ENCODE measurements at places on chromosomes 3 and 15.

DNA sequence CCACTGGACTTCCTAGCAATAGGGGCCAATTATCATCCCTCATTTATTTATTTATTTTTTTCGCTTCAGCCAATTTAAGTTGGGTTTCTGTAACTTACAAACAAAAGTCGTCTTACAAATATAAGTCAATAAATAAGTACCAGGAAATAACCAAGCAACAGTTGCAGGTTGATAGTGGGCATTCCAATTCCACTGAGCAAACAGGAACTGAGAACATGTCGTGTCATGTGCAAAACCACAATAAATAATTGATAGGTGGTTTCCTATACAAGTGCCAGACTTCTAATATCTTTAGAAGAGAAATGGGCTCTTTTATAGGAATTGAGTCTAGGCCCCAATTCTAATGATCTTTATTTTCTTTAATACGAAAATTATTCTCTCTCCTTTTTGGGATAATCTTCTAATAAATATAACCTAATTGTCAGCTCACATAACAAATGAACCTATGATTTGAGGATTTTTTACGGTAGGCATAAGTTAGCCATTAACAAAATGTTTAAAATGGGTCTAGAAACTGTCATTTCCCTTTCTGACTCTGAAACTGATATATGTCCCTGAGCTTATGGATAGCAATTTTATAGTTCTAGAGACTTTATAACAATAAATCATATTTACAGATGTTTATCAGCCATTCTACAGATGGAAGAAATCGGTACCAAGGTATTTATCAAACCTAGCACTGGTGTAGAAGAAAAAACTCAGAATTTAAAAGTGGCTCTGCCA, 571.8 kb downstream of the FOXP1 start:
- DNase-seq: no peak

- peak; percentile 78 for DNase-seq
These were observed 34.5 kb downstream of the GPR171 start for GRCh38 chr3:151168269-151169094.

GRCh38 chr3:188562144-188562543, 408.2 kb downstream of the LPP start:
- DNase-seq: no peak

GRCh38 chr15:89126009-89126408, 37.8 kb downstream of the ABHD2 start:
- no peak for DNase-seq

- DNase-seq: no peak
These were observed 52.2 kb downstream of the AQP9 start for GRCh38 chr15:58190419-58190818.

GRCh38 chr3:14475621-14476020, 64.5 kb downstream of the GRIP2 start:
- DNase-seq: no peak

GRCh38 chr15:82132096-82132495, 86.3 kb upstream of the MEX3B start:
- DNase-seq: no peak

DNA sequence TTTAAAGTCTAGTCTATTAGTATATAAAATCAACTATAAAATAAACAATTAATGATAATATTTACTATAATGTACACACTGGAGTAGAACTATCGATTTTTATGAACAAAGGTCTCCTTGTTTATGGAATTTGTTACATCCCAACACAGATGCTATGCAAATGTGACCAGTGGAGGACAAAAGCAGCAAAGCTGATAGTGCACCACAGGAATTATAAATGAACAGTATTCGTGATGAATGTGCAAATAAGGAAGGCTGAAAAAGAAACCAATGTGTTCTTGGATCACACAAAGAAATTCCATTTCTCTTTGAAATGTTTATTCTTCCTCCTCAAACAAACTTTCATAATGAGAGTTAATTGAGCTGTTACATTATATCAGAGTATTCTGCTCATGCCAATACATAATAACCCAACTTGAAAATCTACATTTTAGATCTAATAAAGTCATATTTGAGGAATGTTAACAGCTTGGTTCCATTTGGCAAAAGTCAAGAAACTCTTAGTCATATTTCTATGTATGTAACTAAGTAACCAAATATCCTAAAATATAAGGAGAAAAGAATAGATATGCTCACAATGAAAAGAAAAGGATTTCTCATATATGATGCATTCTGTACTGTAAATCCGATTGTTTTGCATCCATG, 79.3 kb downstream of the NEK10 start:
- DNase-seq: no peak

- no peak for DNase-seq
These were observed 627 bp downstream of the NT5DC2 start for GRCh38 chr3:52532838-52533622.

DNA sequence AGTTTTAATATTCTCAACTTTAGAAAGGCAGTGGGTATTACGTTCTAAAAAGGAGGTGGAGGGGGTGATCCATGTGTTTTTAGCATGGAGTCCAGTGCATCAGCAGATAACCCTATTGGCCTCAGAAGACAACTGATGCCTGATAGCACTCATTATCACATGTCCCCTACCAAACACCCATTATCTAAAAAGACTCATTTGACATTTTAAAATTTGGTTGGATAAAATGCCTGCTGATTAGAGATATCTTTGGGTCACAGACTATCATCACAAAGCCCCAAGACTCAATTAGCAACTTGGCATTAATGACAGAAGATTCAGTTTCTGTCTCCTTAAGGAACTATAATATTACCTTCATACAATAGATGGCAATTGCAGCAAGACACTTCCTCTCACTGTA, 589.3 kb downstream of the RBMS3 start:
- DNase-seq: no peak

DNA sequence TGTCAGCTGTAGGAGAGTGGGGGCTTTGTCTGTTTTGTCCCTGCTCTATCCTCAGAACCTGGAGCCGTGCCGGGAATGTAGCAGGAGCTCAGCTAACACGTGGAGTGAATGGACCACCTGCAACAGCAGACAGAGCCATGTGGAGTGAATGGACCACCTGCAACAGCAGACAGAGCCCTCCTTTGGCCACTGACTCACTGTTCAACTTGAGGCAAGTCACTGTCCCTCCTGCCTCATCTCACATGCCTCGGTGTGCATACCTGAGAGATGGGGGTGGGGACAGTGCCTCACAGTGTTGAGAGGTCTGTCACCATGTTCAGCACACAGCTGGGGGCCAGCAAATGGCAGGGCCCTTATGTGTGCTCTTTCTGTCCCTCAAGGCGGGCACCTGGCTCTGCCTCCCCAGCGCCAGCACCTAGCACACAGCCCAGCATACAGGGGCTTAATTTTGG, 27.9 kb downstream of the FEM1B start:
- no peak for DNase-seq

GRCh38 chr3:14876921-14877333, 58.2 kb downstream of the FGD5 start:
- DNase-seq: no peak

DNA sequence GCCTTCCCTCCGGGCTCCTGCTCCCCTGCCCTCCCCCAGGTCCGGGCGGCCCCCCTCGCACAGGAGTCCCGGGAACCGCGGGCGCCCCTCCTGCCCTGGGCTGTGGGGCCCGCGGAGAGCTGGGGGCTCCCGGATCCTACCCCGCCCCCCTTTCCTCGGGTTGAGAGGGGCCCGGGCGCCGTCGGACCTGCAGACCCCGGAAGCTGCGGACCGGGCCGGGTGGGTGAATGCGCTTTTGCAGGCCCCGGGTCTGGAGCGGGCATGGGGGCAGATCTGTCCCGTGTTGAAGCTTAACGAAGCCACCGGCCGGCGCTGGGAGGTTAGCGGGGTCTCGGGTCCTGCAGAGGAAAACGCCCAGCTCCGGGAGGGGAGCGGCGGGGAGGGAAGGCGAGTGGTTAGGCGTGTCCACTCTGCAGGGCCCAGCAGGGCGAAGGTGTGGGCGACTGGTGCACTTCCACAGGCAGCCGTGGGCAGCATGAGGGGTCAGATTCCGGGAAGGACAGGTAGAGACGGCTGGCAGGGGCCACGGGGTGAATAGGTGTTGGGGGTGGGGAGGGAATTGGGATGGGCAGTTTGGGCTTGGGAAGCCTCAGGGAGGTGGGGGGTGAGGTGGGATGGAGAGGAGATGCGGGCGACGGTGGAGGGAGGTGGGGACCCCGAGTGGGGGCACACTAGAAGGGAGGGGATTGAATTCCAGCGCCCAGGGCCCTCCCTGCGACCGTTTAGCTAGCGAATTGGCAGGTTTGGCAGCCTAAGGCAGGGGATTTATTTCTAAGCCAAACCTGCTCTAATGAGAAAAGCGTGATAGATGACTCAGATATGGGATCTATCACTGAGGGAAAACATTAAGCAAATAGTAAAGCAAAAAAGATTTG, 635 bp downstream of the CD276 start:
- no peak for DNase-seq

- no peak for DNase-seq
These were observed 264.3 kb downstream of the LRTM1 start for GRCh38 chr3:54663501-54664011.

- no peak for DNase-seq
These were observed 92.7 kb downstream of the UACA start for GRCh38 chr15:70670680-70671079.

DNA sequence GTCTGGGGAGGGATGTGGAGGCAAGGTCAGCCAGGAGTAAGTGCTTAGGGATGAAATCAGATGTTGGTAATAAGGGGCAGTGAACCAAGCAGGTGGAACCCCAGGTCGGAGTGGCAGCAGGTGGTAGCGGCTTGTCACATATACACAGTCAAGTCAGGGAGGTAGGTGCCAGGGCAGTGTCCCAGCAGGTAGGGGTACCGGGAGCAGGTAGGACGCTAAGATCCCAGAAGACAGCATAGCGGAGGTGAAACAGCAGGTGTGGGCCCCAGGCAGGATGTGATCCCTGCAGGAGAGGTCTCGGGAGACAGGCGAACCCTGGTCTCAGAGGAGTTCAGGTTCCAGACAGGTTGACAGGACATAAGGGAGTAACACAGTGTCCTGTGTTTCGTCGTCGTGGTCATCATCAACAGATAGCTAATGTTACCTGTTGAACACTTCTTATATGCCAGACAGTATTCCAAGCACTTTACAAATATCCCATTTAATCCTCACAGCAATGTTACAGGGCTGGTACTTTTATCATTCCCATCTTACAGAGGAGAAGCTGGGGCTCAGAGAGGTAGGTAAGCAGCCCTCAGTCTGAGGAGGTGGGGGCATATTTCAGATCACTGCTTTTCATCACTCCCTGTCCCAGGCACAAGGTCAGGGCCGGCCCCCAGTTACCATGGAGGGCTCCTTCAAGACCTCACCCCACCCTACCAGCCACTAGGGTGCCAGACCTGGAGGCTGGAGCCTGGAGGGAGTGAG, 241.6 kb downstream of the UACA start:
- no peak for DNase-seq

DNA sequence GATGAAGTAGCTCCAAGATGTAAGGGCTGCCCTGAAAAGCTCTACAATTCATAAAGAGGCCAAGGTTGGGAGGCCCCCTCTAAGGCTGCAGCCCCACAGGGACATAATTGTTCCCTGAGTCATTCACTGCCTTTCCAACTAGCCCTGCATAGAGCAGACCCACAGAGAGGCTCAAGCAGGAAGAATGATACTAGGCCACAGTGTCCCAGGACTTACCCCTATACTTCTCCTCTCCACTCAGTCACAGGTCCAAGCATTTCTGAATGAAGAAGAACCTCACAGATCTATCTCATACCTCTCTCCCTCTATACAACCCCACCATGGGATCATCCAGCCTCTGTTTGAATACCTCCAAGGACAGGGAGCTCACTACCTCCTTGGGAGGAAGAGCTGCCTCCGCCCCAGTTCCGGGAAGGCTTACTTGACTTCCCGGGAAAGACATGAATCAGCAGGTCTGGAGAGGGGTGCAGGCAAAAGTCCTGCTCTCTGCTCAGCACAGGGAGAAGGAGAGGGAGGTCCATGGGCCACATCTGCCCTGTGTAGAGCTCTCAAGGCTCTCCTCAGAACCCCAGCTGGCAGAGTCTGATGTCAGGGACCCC, 6.9 kb upstream of the SKIC8 start:
- DNase-seq: no peak

DNA sequence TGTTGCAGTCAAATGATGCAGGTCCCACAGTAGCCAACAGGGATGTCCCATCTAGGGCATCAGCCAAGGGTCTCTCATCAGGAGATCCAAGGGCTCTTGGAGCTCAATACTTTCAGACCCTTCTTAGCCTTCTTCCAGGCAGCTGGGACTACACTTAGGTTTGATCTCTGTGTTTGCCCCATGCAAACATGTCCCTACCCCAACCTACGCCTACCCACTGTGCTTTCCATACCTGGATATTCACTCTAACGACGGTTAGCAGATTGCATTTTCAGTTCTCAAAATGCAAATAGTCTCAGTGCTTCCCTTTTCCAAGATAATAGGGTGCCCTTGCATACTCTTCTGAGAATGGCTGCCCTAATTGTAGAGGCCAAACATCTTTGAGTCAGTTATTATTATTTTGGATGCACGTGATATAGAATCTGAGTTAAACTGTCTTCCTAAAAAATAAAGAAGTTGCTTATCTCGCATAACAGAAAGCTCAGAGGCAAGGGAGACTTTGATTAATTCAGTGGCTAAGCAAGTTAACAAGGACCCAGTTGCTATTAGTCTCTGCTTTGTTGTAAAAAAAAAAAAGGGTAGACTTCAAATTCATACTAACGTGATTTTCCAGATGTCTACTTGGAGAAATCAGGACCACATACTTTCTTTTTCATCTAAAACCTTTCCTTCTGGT, 1.0 kb upstream of the CEP70 start:
- DNase-seq: no peak

GRCh38 chr15:91784973-91785709, 68.4 kb upstream of the SLCO3A1 start:
- DNase-seq: no peak

DNA sequence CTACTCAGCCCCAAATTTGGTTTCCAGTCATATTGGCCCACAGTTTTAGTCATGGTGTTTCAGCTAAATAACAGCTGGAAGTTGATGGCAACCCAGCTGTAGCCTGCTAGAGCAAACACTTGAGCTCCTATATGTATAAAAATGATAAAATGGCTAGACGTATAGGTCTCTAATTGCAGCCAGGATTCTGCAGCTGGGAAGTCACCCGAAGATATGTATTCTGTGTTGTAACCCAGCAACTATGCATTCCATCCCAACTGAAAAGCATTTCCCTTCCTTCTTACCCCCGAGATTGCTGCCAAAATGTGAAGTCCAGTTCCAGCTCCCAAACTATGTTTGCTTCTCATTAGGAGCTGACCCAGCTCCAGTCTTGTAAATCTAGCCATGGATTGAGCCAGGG, 408.4 kb downstream of the AGBL1 start:
- no peak for DNase-seq

GRCh38 chr3:194757647-194758061, 72.0 kb downstream of the FAM43A start:
- DNase-seq: no peak

DNA sequence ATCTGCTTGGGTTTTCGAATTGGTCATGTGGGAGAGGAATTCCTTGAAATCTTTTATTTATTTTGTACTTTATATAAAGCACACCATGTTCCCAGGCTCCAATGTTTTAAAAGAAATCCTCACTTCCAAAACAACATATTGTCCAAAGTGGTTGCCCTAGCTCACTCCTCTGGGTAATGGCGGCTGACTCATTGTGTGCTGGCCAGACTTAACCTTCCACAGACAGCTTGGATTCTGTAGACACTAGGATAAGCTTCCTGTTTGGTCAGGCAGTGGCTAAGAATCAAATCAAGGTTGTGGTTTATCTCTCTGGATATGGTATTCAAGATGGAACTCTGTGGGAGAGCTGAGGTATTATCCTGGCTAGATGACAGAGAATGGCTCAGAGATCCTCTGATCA, 55.8 kb upstream of the FAM98B start:
- DNase-seq: no peak

- DNase-seq: no peak
These were observed 48.2 kb downstream of the TRIM42 start for GRCh38 chr3:140726066-140726465.

- DNase-seq: no peak
These were observed 63.7 kb upstream of the UBE2Q2 start for GRCh38 chr15:75779504-75779903.

Data from stimulated activated CD8-positive, alpha-beta memory T cell treated with anti-CD3 and anti-CD28 coated beads, Interleukin-15, amount 100 ng/mL, for 1 hour (primary cell).